CD14-positive monocyte (primary cell): ENCODE measurements at places on chromosomes 13 and 19.
A peak's percentile ranks its signal among the peaks of the same experiment; 100 is the strongest.

- no peak overlapping the region for H3K4me3 ChIP-seq
- no peak for DNase-seq
- peaks cover 38% of the 10 kb centered on the region for H3K36me3 ChIP-seq
- H3K27me3 ChIP-seq = peaks cover 15% of the 10 kb centered on the region
- H3K27ac ChIP-seq = no peak overlapping the region
These were observed 5.3 kb upstream of the PRKCG start for GRCh38 chr19:53876651-53877224.

DNA sequence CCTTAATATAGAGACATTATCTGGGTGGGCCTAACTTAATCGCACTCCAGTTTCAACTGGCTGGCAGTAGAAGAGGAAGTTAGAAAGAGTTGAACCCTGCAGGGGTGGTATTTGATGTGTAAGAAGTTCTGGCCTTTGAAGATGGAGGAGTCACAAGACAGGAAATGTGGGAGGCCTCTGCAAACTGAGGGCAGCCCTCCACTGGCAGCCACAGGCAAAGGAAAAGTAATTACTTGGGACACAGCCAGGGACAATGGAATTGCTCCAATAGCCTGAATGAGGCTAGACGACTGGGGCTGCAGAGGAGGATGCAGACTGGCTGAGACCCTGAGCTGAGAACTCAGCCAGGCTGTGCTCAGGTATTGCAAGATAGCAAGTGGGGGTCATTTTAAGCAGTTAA lies 703.3 kb upstream of the ARGLU1 start:
- DNase-seq = no peak
- no peak overlapping the region for H3K4me3 ChIP-seq
- H3K36me3 ChIP-seq = no peaks in the 10 kb centered on the region
- H3K27me3 ChIP-seq = no peaks in the 10 kb centered on the region

- H3K27ac ChIP-seq = peak overlapping the region; percentile 98
- peaks cover 28% of the 10 kb centered on the region for H3K4me1 ChIP-seq
- no peaks in the 10 kb centered on the region for H3K36me3 ChIP-seq
- H3K27me3 ChIP-seq = peaks cover 10% of the 10 kb centered on the region
- H3K4me3 ChIP-seq = peak overlapping the region; percentile 71
- DNase-seq = peak; percentile 83
These were observed 1.7 kb upstream of the ANKRD10 start for GRCh38 chr13:110916301-110917142.

DNA sequence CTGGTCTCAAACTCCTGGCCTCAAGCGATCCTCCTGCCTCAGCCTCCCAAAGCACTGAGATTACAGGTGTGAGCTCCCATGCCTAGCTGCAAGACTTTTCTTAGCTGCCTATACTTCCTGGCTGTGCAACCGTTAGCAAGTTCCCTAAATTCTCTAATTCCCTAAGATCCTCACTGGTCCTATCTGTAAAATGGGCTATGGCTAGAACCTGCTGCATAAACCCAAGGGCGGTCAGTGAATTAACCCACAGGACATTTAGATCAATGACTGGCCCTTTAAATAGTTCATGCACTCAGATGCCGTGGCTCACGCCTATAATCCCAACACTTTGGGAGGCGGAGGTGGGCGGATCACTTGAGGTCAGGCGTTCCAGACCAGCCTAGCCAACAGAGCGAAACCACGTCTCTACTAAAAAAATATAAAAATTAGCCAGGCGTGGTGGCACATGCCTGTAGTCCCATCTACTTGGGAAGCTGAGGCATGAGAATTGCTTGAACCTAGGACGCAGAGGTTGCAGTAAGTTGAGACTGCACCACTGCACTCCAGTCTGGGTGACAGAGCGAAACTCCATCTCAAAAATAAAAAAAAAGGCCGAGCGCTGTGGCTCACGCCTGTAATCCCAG lies 4.1 kb upstream of the C19orf53 start:
- H3K27ac ChIP-seq = no peak overlapping the region
- DNase-seq = no peak
- H3K36me3 ChIP-seq = peaks cover 21% of the 10 kb centered on the region
- no peak overlapping the region for H3K4me3 ChIP-seq
- H3K27me3 ChIP-seq = no peaks in the 10 kb centered on the region

- H3K27ac ChIP-seq = no peak overlapping the region
- no peak for DNase-seq
- no peak overlapping the region for H3K4me3 ChIP-seq
These were observed 509.5 kb downstream of the GPC6 start for GRCh38 chr13:93736081-93736480.

DNA sequence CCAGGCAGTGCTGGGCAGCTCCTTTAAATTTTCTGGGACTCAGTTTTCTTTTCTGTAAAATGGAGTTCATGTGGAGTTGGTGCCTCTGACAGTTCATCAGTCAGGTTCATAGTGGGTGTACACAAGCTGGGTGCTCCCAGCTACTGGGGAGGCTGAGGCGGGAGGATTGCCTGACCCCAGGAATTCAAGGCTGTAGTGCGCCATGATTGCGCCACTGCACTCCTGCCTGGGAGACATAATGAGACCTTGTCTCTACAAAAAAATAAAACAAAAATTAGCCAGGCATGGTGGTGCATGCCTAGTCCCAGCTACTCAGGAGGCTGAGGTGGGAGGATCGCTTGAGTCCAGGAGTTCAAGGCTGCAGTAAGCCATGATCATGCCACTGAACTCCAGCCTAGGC lies 21.1 kb downstream of the IQCN start:
- peaks cover 2% of the 10 kb centered on the region for H3K27me3 ChIP-seq
- H3K27ac ChIP-seq = no peak overlapping the region
- H3K4me1 ChIP-seq = peaks cover 20% of the 10 kb centered on the region
- DNase-seq = no peak

GRCh38 chr19:27709496-27709895 lies 1503.5 kb downstream of the UQCRFS1 start:
- no peaks in the 10 kb centered on the region for H3K36me3 ChIP-seq
- H3K4me3 ChIP-seq = no peak overlapping the region
- no peak for DNase-seq
- no peaks in the 10 kb centered on the region for H3K4me1 ChIP-seq

DNA sequence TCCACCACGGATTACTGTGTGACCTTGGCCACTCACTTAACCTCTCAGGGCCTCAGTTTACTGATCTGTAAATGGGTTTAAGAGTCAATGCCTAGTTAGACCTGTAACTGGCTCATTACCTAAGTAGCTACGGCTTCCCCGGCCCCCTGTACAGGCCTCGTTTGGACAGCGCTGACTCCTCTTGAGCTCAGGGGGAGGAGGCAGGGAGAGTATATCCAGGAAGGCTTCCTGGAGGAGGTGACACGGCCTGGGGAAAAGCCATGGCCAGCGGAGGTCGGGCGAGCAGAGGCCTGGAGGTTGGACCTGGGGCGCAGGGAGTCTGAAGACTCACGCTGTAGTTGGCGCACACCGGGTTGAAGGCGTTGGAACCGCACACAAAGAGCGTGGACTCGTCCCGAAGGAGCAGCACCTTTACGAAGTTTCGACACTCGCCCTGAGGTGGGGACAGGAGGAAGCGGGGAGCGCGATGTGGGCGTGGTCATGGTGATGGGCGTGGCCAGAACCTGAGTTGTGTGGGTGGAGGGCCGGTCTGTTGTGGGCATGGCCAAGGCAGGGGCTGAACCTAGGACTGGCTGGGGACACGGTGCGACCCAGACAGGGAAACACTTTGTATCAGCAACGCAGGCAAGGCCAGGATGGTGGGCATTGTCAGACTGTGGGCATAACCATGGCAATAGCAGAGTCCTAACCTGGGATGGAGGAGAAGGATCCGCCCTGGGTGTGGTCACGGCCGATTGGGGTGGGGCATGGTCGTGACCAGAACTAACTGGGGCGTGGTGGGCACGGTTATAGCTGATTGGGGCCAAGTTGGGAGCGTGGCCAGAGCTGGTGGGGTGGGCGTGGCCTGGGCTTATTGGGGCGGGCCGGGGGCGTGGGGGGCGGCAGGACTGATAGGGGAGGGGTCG lies 3.6 kb downstream of the SEMA6B start:
- H3K27me3 ChIP-seq = no peaks in the 10 kb centered on the region
- H3K4me1 ChIP-seq = peaks cover 34% of the 10 kb centered on the region
- H3K36me3 ChIP-seq = no peaks in the 10 kb centered on the region
- DNase-seq = no peak
- no peak overlapping the region for H3K27ac ChIP-seq
- H3K4me3 ChIP-seq = no peak overlapping the region

GRCh38 chr13:103099722-103100293 lies 33.6 kb upstream of the SLC10A2 start:
- H3K27me3 ChIP-seq = no peaks in the 10 kb centered on the region
- no peak for DNase-seq
- no peaks in the 10 kb centered on the region for H3K36me3 ChIP-seq
- H3K27ac ChIP-seq = no peak overlapping the region
- no peaks in the 10 kb centered on the region for H3K4me1 ChIP-seq
- H3K4me3 ChIP-seq = no peak overlapping the region

DNA sequence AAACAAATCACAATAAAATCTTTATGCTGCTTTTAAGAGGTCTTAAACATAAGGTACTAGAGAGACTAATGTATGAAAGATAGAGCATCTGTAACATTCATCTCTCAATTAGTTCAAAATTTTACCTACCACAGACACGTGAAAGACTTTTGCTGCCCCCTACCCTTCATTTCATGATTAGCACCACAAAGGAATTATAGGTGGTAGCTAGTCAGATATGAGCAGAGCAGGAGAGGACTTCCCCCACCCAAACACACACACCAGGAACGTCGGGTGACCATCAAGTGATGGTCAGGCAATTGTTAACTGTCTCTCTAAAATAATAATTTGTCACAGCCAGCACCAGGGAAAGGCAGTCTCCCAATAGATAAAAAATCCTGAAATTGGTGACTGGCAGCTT lies 1531.7 kb upstream of the SPRY2 start:
- no peak overlapping the region for H3K27ac ChIP-seq
- H3K36me3 ChIP-seq = no peaks in the 10 kb centered on the region
- H3K4me1 ChIP-seq = no peaks in the 10 kb centered on the region
- no peaks in the 10 kb centered on the region for H3K27me3 ChIP-seq

- H3K36me3 ChIP-seq = no peaks in the 10 kb centered on the region
- H3K4me3 ChIP-seq = no peak overlapping the region
- no peaks in the 10 kb centered on the region for H3K4me1 ChIP-seq
- DNase-seq = no peak
- no peaks in the 10 kb centered on the region for H3K27me3 ChIP-seq
These were observed 147.1 kb downstream of the NHLRC3 start for GRCh38 chr13:39185326-39185725.

- H3K4me1 ChIP-seq = peaks cover 31% of the 10 kb centered on the region
- H3K27me3 ChIP-seq = no peaks in the 10 kb centered on the region
- no peak for DNase-seq
- H3K4me3 ChIP-seq = peak overlapping the region; percentile 81
These were observed 44.9 kb downstream of the ZNF611 start for GRCh38 chr19:52689843-52690368.

GRCh38 chr19:16888629-16889365 lies at the start of gene F2RL3:
TSS of gene F2RL3 (plus strand) at chr19:16888999. CDS start at chr19:16889190, 191 bp downstream.
- no peak within 1 kb of the TSS for H3K27ac ChIP-seq
- H3K27me3 ChIP-seq = peaks cover 44% of the 10 kb centered on the region
- DNase-seq = peak; percentile 80

- H3K4me3 ChIP-seq = no peak overlapping the region
- no peak for DNase-seq
- no peaks in the 10 kb centered on the region for H3K27me3 ChIP-seq
- no peaks in the 10 kb centered on the region for H3K4me1 ChIP-seq
These were observed 108.8 kb downstream of the KLF12 start for GRCh38 chr13:74025369-74025768.
